ENCODE measurements at places on chromosomes 16 and 17.

GRCh38 chr17:41521574-41522261, 3.0 kb upstream of the KRT15 start:
- DNase-seq: no peak

- no peak for DNase-seq
Measured at GRCh38 chr16:16008666-16009065, 59.2 kb downstream of the ABCC1 start.

DNA sequence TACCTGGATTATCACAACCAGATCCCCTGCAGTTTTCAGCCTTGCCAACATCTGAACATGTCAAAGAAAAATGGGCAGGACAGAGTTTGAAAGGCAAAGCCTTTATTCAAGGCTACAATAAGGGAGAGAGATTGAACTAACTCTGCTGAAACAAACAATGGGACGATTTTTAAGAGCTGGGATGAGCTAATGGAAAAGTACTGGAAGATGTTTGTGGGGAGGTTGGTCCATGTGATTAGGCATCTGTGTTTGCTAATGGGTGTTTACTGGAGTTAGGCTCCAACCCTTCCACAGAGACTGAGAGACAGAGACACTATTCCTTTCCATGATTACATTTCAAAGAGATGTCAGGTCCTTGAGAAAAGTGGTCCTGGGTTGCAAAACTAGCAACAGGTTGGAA, 35.0 kb upstream of the HSBP1 start:
- DNase-seq: no peak

DNA sequence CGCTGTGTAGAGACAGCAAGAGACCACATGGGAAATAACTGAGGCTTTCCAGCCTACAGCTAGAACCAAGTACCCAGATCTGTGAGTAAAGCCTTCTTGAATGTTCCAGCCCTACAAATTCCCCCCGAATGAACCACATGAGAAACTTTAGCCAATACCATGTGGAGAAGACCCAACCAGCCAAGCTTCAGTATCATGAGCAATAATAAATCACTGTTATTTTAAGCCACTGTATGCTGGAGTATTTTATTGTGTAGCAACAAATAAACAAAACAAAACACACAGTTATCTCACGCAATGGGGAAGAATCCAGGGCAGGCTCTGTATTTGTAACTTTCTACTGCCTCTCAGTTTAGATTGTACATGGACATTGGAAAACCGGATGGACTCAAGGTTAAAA, 426.2 kb downstream of the CDH11 start:
- DNase-seq: no peak

- peak; percentile 17 for DNase-seq
Measured at GRCh38 chr17:59561042-59561441, 4.4 kb upstream of the DHX40 start.

DNA sequence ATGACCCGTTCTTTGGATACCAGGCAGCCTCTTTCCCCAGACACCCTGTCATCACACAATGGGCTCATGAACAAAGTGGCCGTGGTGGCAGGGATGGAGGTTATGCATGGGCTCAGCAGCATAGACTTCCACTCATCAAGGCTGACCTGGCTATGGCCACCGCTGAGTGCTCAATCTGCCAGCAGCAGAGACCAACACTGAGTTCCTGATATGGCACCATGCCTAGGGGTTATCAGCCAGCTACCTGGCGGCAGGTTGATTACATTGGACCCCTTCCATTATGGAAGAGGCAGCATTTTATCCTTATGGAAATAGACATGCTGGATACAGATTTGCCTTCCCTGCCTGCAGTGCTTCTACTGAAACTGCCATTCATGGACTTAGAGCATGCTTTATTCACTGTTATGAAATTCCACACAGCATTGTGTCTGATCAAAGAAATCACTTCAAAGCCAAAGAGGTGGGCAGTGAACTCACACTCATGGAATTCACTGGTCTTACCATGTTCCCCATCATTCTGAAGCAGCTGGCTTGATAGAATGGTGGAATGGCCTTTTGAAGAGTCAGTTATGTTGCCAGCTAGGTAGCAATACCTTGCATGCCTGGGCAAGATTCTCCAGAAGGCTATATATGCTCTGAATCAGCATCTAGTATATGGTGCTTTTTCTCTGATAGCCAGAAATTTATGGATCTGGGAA, 160.6 kb downstream of the PRKCB start:
- no peak for DNase-seq

DNA sequence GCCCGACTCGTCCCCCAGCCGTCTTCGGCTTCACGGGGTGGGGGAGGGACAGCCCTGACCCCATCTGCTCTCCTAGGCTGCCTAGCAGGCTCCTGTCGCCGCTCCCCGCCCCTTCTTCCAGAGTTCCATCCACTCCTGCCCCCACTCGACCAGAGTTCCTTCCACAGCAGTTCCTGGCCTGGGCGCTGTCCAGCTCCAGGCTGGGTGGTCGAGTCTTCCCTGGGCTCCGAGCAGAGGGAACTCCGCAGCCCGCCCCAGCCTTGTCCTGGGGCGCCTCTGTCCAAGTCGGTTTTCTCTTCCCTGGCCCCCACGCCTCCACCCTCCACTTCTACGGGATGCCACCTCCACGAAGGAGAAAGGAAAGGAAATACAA, 1.4 kb downstream of the PYY start:
- DNase-seq: no peak
